Activated T-helper 1 cell treated with anti-CD3 and anti-CD28 coated beads, Interleukin-12 subunit alpha, Interleukin-12 subunit beta, Interleukin-2, Interleukin-4 antibody, amounts not matched to agents 30 ng/mL and 10 ng/mL and 1 ng/mL, durations not matched to agents 14 hours and 24 hours and 36 hours (primary cell): ENCODE measurements at places on chromosomes 3 and 15.

- DNase-seq: no peak
Measured at GRCh38 chr3:45496555-45496954, 98.0 kb upstream of the LIMD1 start.

DNA sequence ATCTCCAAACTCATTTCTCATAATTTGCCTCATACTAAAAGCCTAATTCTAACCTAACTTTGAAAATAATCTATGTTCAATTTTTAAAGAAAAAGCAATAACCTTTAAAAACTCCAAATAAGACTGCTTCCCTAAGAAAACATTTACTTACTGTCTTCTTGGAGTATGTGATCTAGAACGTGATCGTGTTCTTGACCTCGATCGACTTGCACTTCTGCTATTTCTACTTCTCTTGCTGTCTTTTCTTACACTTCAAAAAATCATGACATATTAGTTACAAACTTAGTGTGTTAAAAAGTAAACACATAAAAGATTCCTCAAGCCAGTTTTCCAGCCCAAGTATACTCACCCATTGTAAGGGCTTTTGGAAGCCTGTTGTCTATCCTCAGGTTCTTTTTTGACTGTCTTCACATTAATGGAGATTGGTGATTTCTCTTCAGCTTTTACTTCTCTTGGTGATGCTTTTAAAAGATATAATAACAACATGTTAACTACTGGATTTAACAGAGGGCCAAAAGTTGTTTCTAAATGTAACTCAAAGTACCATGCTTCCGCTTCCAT is 10.7 kb downstream of the CCNL1 start:
- DNase-seq: no peak

GRCh38 chr15:53910236-53910849 is 67.9 kb upstream of the UNC13C start:
- DNase-seq: no peak

- no peak for DNase-seq
Measured at GRCh38 chr15:96585484-96586386, 255.2 kb downstream of the NR2F2 start.

DNA sequence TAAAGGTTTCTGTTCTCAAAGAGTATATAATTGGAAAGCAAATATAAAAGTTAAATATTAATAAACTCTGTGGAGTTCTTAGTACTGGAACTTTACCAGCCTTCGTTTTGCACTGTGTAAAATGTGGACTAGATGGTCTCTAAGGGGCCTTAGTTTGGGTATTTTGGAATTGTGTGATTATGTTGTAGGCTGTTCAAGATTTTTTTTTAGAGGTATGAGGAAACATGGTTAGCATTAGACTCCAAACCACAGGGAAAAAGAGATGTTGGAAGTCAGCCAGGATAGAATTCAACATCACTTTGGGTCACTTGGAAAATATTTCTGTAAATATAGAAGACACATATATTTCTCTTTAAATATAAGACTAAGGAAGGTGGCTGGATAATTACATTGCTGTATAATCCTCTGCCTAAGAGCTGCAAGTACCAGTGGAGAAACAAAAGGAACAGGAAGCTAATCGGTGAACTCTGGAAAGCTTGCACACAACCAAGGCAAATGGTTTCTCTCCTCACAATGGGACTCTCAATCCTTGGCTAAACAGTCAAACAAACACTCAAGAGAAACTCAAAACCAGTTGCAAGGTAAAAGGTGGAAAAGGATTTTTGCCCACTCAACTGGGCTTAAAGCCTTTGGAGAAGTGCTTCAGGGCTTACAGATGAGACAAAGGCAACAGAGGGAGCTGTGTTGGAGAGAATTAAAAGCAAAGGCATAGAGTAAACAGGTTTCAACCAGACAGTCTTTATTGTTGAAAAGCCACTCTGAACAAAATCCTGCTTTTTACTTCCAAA is 141.7 kb downstream of the NR1D2 start:
- no peak for DNase-seq
